ENCODE measurements at places on chromosomes 16 and 17.

GRCh38 chr17:10031606-10032005 lies 126.5 kb upstream of the RCVRN start:
- DNase-seq = no peak

- DNase-seq = no peak
Observed at GRCh38 chr17:77828749-77829539, 129.6 kb upstream of the TNRC6C start.

GRCh38 chr16:86122681-86123342 lies 223.8 kb downstream of the IRF8 start:
- DNase-seq = no peak

GRCh38 chr16:80233097-80233835 lies 307.5 kb upstream of the DYNLRB2 start:
- DNase-seq = no peak

DNA sequence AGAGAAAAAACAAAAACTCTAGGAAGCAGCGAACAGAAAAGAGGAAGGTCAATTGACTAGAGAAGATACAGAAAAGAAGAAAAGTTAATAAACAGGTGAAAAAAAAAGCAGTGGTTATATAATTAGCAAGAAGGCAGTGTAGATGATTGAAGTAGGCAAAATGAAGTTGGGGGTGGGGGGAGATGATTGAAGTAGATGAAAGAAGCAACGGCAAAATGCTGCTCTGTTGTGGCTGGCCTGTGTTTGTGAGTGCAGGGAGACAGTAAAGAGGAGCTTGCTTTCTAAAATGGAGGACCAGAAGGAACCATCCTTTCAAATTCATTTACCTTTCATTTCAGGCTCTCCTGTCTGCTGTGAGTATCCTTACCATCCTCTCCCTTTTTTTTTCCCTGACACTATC lies 3.6 kb downstream of the EVI2B start:
- DNase-seq = no peak

- DNase-seq = no peak
Observed at GRCh38 chr16:2339521-2340484, 725 bp downstream of the ABCA3 start.

DNA sequence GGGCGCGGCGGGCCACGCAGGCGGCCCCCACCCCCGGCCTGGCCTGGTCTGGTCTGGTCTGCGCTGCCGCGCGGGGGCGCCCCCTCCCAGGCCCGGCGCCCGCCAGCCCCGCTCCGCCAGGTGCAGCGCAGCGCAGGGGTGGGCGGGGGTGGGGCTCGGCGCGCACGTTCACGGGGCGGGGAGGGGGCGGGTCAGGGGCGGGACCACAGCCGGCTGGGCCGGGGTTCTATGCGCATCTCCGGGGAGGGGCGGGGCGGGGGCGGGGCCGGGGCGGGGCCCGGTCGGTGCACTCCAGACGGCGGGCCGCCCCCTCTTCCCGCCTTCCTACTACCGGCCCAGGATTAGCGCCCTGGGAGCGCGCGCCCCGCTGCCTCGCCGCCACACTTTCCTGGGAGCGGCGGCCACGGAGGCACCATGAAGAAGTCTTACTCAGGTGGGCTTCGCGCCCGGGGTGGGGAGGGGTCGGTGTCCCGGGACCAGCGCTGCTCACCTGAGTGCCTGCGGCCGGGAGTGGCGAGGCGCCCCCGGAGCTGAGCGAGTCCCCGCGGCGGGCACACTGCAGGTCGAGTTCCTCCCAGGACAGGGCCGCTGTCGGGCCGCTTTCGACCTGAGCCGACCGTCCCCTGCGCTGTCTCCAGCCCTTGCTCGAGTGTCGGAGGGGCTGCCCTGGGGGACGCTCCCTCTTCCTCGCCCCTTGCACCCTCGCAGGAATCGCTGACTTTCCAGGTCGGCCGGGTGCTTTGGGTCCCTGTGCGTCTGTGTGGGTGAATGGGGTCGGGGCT lies 140.5 kb downstream of the SEC14L1 start:
- DNase-seq = no peak

GRCh38 chr16:28107232-28107631 lies 43.7 kb upstream of the GSG1L start:
- DNase-seq = no peak

GRCh38 chr17:21299981-21300600 lies 15.6 kb downstream of the MAP2K3 start:
- DNase-seq = no peak

GRCh38 chr17:74212209-74212912 lies 1.0 kb upstream of the TTYH2 start:
- DNase-seq = no peak

- no peak for DNase-seq
Observed at GRCh38 chr17:7444682-7445618, at the start of gene CHRNB1. CHRNB1 (plus strand) TSS chr17:7445061; CDS start chr17:7445128, 67 bp downstream.

- no peak for DNase-seq
Observed at GRCh38 chr16:81165411-81166097, 69.4 kb upstream of the GCSH start.

GRCh38 chr17:80263253-80264204 lies 2.9 kb downstream of the RNF213 start:
- DNase-seq = no peak

- DNase-seq = no peak
Observed at GRCh38 chr17:40326832-40327199, 17.8 kb downstream of the RARA start.

GRCh38 chr17:62681939-62682381 lies 54.5 kb downstream of the MRC2 start:
- no peak for DNase-seq

DNA sequence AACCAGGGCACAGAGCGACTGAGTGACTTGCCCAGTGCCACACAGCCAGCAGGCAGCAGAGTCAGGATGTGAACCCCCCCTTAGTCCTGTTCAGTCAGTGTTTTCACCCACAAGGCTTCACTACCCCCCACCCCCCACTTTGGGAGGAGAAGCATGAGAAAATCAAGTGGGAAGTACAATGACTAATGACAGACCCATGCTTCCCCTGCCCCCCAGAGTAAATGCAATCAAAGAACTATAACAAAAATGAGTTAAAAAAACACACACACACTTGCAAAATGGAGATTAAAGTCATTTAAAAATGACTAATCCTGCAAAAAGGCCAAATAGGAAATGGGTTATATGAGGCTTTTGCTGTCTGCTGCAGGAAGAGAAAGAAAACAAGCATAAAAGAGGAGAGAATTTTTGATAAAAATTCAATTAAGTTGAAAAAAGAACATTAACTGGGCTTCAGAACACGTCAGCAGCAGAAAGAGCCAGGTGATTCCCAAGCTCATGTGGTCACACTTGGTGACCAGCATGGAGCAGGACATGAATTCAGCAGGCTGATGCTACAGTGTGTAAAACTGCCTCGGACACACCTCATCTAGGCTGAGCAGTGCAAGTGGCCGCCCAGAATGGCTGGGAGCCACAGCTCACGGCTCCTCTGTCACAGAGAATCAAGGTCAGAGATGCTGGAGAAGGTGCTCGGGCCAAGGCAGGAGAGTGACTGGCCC lies 212.3 kb downstream of the ZNF423 start:
- no peak for DNase-seq
